ENCODE measurements at places on chromosomes 3 and 15. TPM values are rescaled to one million over a fixed set of nuclear protein-coding genes. Genes with fewer than 3 reads are reported as not detected.

GRCh38 chr3:150357923-150358607, 50.0 kb upstream of the TSC22D2 start:
- no peak for DNase-seq

DNA sequence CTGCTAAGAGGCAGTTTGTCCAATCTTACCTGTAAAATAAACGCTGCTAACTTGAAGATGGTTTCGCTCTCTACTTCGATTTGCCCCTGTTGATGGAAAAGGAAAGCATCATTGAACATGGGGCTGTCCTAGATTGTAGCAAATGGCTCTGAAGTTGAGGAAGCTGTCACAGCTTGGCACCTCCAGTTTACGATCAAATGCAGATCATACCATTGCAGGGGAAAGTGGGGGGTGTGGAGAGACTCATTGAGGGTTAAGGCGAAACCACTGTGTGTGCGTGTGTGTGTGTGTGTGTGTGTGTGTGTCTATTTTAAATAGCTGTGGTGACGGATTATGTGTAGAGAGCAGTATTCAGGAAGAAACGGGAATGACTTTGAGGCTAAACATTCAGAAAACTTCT, 127.6 kb upstream of the LMOD3 start:
- DNase-seq, result peak; percentile 82

GRCh38 chr15:66193066-66193465, 60.5 kb downstream of the MEGF11 start:
- DNase-seq, result no peak

GRCh38 chr3:52857864-52858263, 23.0 kb upstream of the MUSTN1 start:
- no peak for DNase-seq

DNA sequence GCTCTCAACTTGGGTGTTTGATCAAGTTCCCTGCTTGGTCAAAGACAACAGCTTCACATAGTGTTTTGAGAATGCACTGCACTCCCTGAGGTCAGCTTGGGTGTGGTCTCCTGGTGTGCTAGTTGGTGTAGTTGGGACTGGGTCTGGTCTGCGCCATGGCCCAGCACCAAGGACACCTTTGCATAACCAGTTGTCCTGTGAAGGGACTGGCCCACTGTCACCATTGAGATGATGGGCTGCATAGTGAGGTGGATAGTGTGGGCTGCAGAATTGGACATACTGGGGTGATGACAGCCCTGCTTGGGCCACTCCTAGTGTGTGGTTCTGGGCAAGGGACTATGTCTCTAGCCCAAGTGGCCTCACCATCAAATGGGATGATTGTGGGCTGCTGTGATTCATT, 9.5 kb downstream of the RPSA start:
- DNase-seq, result no peak

- DNase-seq, result no peak
Measured at GRCh38 chr15:68776477-68777270, 44.0 kb downstream of the ANP32A start.

- DNase-seq, result no peak
Measured at GRCh38 chr3:47813551-47814177, 10.7 kb downstream of the DHX30 start.

DNA sequence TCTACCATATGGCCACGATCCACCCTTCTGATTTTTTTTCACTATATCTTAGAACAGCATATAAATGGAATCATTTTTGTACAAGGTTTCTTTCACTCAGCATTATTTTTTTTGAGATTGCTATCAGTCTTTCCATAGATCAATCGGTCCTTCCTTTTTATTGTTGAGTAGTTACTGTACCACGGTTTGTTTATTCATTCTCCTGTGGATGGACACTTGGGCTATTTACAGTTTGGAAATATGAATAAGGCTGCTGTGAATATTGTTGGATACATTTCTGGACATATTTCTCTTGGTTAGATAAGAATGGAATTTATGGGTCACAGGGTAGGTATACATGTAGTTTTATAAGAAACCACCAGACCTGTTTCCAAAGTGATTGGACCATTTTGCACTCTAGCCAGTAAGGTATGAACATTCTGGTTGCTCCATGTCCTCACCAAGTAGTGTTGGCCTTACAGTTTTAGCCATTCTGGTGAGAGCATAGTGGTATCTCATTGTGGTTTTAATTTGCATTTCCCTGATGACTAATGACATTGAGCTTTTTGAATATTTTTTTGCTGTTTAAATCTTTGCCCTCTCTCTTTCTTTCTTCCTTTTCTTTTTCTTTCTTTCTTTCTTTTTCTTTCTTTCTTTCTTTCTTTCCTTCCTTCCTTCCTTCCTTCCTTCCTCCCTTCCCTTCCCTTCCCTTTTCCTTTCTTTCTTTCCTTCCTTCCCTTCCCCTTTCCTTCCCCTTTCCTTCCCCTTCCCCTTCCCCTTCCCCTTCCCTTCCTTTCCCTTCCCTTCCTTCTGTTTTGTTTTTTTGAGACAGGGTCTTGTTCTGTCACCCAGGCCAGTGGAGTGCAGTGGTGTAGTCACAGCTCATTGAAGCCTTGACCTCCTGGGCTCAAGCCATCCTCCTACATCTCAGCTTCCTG, 49.2 kb downstream of the LRRK1 start:
- DNase-seq, result no peak

- peak; percentile 31 for DNase-seq
Measured at GRCh38 chr15:96339619-96340347, 9.3 kb downstream of the NR2F2 start.

DNA sequence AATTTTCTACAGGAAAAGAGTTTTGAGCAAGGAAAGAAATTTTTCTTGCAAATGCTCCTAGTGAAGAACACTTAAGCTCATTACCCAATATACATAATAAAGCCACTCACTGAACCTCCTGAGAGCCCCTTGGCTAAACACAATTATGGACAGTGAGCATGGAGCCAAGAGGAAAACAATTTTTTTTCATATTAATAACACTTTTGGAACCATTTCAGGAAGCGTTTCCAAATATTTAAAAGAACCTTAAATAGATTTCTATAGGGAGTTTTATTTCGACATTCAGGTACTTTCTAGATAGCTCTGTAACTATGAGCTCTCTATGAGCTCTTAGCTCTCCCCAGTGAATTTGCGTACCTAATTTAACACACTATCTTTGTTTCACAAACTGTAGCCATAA, 581.1 kb downstream of the ZNF385D start:
- DNase-seq, result peak; percentile 95

DNA sequence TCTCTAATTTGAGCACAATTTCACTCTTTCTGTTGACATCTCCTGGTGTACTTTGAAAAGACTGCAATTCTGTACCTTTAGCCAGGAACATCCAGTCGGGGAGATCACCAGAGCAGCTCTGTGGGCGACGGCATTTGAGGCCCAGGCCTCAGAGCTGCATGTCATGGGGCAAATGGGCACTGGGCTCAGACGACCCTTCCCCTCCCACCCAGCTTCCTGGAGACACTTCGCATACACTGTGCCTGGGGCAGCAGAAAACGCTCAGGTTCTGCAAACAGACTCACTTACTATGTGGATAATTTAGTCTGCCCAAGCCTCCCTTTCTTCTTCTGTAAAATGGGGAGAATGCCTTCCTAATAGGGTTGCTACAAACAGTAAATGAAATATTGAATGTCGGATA, 96.9 kb downstream of the HMG20A start:
- DNase-seq, result no peak

DNA sequence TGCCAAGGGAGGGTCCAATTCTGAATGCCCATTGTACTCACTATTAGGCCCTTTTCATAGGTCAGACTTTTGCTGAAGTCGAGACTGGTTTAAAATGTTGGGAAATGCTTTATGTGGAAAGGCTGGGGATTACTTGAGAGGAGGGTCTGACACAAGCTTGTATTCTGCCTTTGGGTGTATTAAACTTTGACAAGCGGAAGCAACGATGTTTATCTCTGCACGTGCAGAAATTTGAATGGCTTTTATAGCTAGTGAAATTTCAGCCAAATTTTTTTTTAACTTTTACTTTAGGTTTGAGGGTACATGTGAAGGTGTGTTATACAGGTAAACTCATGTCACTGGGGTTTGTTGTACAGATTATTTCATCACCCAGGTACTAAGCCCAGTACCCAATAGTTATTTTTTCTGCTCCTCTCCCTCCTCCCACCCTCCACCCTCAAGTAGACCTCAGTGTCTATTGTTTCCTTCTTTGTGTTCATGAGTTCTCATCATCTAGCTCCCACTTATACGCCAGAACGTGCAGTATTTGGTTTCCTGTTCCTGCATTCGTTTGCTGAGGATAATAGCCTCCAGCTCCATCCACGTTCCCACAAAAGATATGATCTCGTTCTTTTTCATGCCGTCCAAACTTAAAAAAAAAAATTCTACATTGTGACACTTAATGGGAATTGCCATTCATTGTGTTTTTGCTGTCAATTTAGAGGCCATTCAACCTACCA, 223.0 kb upstream of the BHLHE40 start:
- DNase-seq, result no peak

- no peak for DNase-seq
Measured at GRCh38 chr3:14179114-14179465, 473 bp downstream of the LSM3 start.

- DNase-seq, result no peak
Measured at GRCh38 chr3:148074946-148075345, 622.8 kb upstream of the AGTR1 start.

- peak; percentile 55 for DNase-seq
Measured at GRCh38 chr3:73848173-73848906, 223.6 kb upstream of the PDZRN3 start.

GRCh38 chr3:101216710-101217465, 103.5 kb downstream of the IMPG2 start:
- peak; percentile 82 for DNase-seq

DNA sequence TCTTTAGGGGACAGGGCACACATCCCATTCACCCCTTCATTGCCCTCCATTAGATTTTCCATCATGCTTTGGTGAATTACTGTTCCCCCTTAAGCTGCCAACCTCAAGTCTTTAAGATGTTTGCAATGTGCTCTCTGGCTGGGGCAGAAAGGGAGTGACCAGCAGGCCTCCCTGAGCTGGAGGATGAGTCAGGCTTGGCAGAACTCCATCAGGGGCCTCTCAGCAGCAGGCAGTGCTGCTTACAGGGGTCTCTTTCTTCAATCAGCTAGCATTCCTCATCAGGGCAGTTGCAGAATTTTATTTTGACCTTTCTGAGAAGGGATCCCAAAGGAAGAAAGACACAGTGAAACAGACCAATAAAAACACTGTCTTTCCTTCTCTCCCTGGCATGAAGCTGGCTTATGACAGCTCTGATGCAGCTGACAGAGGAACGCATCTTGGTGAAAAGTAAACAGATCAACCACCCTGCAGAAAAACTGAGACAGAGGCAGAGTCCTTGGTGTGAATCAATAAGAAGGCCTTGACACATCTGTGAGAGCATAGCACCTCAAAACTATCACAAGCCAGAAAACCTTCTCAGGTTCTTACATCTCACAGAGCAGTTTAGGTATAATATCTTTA, 88.7 kb upstream of the MRPL3 start:
- DNase-seq, result peak; percentile 56

- no peak for DNase-seq
Measured at GRCh38 chr3:52174896-52175295, 20.7 kb upstream of the POC1A start.

GRCh38 chr3:196237203-196237602, 20.9 kb downstream of the SLC51A start:
- no peak for DNase-seq

GRCh38 chr3:107884028-107884427, 206.8 kb downstream of the CD47 start:
- DNase-seq, result no peak

- no peak for DNase-seq
Measured at GRCh38 chr3:42705058-42705767, 2.6 kb upstream of the HHATL start.

DNA sequence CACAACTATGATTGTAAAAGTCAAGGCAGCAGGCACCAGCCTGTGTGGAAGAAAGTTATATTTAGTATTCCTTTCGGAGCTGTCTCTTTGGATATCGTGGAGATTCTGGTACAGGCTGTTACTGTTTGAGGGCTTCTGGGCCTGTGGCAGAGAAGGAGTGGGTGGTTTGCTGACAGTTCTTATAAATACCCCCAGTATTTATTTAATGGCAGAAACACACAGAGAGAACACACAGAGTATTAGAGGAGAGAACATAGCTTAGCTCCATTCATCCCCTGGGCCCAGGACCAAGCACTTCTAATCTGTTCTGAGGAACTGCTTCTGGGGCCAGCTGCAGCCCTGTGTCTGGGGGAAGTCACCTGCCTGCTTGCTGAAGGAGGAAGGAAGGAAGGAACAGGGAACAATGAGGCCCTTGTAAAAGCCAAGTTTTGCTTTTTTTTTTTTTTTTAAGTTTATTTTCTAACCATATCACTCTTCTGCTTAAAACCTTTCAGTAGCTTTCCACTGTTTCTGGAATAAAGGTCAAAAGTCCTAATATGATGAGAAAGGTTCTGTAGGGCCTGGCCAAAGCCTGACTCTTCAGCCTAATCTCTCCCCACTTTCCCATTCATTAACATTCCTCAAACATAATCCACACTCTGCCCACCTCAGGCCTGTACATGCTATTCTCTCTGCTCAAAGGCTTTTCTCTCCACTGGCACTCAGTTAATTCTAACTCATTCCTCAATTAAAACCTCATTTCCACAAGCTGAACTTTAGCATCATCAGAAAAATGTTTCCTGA, 11.8 kb upstream of the PP2D1 start:
- DNase-seq, result peak; percentile 64

GRCh38 chr3:128064962-128065361, 12.7 kb downstream of the SEC61A1 start:
- no peak for DNase-seq

NDUFAF3 gene
- 48.3 TPM for polyA plus RNA-seq

SNTN gene
- polyA plus RNA-seq, result not detected

RPL39L gene
- polyA plus RNA-seq, result 11.9 TPM

MAGEL2 gene
- polyA plus RNA-seq, result 27.9 TPM

PXYLP1 gene
- 15.2 TPM for polyA plus RNA-seq

SLC12A1 gene
- 0.17 TPM for polyA plus RNA-seq

LNP1 gene
- 5.6 TPM for polyA plus RNA-seq

GOLGA6L9 gene
- polyA plus RNA-seq, result 3.9 TPM

GJD2 gene
- 3.2 TPM for polyA plus RNA-seq

RPP14 gene
- polyA plus RNA-seq, result 24.6 TPM

C3orf62 gene
- 5.1 TPM for polyA plus RNA-seq

HTR3E gene
- not detected for polyA plus RNA-seq

All from muscle of leg (tissue), 16 donors.